ENCODE measurements at places on chromosomes 5 and 9.

- DNase-seq: no peak
Observed at GRCh38 chr9:35067056-35067455, 5.4 kb downstream of the VCP start.

DNA sequence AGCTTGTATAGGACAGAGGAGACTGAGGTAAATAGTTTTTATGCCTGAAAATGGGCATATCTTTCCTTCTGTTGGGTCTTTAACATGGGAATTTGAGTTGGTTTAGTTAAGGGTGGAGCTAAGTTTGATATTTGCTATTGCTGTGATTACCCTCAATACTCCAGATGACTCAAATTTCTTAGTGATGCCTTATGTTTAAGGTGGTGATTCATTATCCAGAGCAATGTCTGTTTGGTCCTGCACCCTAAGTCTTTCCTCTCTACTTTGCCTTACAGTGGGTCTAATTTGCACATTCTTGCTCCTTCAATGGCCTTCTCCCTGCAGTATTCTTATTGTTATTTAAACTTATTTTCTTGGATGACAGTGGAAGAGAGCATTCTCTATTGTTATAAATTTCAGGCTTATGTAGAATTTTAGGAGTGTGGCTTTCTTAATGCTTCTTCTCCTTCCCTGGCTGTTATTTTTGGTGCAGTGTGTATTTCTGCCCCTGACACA is 312.9 kb upstream of the RPS23 start:
- DNase-seq: no peak

DNA sequence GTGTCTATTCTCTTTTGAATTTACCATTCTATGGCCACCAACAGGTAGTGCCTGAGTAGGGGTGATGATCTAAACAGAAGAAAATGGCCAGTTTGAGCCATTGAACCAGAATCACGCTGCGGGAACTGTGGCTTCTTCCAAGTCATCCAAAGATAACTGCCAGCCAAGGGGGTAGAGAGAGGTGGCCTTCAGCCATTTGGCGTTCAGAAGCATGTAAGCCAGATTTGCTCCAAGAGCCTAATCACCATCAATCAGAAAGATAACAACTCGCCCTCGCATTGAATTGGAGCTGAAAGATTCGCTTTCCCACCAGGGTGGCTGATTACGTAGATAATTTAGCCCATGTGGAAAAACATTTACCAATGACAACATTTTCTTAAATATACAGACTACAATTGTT is 1302.7 kb upstream of the DMAC1 start:
- no peak for DNase-seq

DNA sequence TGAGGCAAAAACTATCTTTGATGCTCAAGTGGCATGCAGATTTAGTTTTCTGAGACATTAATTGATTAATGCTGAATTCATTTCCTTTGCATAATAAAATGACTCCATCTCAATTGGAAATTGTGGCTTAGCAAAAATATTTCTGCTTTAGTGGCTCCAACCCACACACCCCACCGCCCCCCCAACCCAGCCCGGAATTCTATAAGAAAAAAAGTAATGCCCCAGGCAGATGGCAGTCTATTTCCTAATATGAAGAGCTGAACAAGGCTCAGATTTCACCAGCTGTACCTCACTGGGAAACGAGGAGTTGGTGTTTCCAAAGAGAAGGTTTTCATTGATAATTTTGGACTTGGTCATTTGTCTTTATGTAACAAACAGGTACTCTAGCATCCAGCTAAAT is 182.1 kb downstream of the FBN2 start:
- no peak for DNase-seq

- DNase-seq: no peak
Observed at GRCh38 chr5:126976520-126977172, 53.7 kb downstream of the MARCHF3 start.

DNA sequence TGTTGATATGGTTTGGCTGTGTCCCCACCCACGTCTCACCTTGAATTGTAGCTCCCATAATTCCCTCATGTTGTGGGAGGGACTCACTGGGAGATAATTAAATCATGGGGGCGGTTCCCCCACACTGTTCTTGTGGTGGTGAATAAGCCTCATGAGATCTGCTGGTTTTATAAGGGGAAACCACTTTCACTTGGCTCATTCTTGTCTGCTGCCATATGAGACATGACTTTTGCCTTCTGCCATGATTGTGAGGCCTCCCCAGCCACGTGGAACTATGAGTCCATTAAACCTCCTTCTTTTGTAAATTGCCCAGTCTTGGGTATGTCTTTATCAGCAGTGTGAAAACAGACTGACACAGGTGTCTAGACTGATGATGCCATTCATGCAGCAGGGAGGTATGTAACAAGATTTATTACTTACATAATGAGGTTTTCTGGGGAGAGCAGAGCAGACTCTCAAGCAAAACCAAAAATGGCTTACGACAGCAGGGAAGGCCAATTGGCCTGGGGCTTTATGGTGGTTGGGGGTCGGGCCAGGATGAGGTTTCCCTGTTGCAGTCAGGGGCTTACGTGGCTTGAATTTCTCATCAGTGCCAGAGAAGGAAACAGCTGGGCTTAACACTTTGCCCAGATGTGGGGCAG is 9.5 kb upstream of the COMMD10 start:
- DNase-seq: no peak

- no peak for DNase-seq
Observed at GRCh38 chr5:167861129-167861927, 430.1 kb upstream of the WWC1 start.

DNA sequence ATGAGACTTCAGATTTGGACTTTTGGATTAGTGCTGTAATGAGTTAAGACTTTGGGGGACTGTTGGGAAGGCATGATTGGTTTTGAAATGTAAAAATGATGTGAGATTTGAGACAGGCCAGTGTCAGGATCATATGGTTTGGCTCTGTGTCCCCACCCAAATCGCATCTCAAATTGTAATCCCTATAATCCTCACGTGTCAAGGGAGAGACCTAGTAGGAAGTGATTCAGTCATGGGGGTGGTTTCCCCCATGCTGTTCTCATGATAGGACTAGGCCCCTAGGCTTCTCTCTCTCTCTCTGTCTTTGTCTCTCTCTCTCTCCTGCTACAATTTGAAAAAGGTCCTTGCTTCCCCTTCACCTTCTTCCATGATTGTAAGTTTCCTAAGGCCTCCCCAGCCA is 473.3 kb upstream of the CD180 start:
- DNase-seq: no peak

GRCh38 chr5:60362158-60362557 is 337.8 kb downstream of the DEPDC1B start:
- peak; percentile 74 for DNase-seq

DNA sequence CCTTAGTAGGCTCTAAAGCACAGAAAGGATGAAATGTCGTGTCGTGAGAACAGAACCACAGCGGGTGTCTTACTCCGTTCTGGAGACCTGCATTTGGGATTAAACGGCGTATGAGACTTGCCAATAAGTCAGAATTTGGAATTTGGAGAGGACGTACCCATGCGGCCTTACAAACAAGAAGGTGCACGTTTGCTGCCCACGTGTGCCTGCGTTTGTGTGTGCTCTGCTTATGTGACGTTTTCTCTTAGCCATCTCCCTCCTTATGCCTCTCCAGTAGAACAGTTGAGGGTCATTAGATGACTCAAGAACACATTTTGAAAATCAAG is 171.6 kb upstream of the OTULINL start:
- DNase-seq: no peak
